ENCODE measurements at places on chromosomes 2 and 18.

- DNase-seq = no peak
These were observed 3.0 kb downstream of the DHRS9 start for GRCh38 chr2:169072163-169072925.

DNA sequence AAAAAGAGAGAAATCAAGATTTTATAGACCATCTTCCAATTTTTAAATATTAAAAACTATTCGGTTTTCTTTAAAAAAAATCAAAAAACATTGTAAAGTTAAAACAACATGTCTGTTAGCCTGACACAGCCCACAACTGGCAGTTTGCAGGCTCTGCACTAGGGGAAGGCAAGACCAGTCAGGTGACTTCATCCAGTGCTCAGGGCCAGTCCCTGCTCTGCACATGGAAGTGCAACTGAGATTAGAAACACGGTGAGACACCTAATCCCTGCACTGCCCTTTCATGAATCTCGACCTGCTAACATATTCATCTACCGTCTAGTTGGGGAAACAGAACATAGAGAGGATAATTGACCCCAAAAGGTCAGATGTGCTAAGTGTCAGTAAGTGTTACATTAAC, 135.2 kb downstream of the BARD1 start:
- no peak for DNase-seq

- no peak for DNase-seq
These were observed 460 bp upstream of the ZBTB7C start for GRCh38 chr18:48409591-48410094.

DNA sequence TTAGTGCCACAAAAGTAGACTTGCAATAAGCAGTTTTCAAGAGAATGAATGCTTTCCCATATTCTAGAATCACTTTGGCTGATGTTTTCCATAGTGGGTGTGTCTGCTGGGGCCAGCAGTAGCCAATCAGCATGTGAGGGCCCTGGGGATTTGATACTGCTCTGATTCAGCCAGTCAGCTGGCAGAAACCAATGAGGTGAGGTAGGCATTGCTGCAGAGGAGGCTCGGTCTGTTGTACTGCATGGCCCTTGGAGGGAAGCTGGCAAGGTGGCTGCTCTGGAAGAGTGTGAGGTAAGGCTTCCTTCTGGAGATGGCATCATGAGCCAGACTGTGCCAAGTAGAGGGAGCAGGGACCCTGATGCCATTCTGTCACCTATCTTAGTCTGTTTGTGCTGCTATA, 22.7 kb downstream of the TMEM87B start:
- DNase-seq = no peak

GRCh38 chr2:28707592-28707991, 44.0 kb upstream of the PPP1CB start:
- DNase-seq = no peak

DNA sequence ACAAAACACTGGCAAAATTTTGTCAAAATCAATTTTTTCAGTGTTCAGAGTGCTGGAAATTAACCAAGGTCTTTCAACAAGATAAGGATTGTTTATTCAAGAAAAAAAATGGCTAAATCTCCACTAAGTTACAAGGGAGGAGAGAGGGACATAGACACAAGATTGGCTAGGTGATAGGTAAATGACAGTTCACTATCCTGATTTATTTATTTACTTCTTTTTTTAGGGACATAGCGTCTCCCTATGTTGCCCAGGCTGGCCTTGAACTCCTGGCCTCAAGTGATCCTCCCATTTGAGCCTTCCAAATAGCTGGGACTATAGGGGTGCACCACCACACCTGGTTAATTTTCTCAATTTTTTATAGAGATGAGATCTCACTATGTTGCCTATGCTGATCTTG, 3.7 kb upstream of the WDR33 start:
- DNase-seq = no peak
